ENCODE measurements at places on chromosomes 1 and 21.
A peak's percentile ranks its signal among the peaks of the same experiment; 100 is the strongest.

DNA sequence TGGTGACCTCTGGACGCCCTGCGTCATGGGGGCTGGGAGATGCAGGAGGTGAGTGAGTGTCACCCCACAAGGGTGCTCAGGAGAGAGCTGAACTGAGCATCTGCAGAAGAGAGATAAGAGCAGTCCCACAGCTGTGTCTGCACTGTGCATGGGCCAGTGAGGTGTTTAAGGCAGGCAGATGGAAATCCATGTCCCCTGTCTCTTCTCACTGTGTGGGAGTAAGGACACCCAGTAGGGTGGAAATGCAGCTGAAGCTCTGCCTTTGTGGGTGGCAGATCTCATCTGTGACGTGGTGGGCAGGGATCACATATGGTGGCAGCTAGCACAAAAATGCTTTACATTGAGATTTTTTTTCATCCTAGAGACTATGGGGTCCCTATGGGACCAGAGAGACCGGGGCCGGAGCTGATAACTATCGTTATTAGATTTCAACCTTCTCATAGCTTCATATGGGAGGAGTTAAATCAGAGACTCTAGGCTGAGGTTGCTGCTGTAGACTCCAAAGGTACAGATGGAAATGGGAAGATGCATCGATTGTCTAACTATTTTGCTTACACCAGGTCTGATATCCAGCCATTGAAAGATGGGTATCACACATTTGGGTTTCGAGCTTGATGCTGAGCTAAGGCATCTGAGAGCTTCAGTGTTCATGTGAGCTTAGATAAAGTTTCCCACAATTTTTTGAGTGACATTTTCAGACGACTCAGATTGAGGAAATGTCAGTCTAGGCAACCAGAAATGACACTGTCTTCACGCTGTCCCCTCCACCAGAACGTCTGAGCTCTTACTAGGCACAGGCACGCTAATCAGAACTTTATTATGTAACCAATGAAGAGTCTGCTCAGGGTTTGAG is 65.3 kb upstream of the PSEN2 start:
- DNase-seq: no peak

DNA sequence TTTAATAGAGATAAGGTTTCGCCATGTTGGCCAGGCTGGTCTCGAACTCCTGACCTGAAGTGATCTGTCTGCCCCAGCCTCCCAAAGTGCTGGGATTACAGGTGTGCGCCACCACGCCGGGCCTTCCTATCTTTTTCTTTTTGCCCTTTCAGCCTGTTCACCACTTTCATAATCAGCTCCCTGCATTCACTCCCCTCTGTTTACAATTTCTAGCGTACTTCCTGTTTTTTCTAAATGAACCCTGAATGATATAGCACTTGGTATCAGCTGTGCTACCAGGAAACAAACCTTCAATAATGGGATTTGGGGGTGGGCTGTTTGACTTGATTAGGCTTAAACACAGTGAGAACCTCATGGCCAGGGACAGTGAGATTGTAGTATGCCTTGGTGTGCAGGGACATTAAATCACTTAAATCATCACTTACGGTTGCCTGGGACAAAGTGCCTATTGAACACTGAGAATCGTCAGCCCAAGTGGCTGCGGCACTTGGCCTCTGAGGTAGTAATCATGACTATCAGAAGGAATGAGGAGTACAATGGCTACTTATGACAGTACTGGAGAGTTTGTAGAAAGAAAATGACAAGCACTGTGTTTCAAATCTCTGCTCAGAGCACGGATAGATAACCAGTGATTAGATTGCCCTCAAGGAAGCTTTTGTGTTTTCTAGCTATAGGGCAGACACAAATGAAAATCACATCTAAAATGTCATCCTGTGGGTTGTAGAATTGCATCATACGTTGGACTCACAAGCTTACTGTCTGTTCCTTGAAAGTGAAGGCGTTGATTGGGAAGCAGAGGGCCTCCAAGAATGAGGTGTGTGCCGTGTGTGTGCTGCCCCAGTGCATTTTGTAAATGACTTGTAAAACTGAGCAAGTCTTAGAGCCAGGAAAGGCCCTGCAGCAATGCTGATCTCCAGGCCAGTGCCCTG is 661.8 kb downstream of the MATN1 start:
- no peak for DNase-seq

GRCh38 chr1:145545055-145545454 is 62.7 kb upstream of the GPR89A start:
- DNase-seq: no peak

- peak; percentile 35 for DNase-seq
Measured at GRCh38 chr1:228938537-228938901, 203.2 kb downstream of the RHOU start.

DNA sequence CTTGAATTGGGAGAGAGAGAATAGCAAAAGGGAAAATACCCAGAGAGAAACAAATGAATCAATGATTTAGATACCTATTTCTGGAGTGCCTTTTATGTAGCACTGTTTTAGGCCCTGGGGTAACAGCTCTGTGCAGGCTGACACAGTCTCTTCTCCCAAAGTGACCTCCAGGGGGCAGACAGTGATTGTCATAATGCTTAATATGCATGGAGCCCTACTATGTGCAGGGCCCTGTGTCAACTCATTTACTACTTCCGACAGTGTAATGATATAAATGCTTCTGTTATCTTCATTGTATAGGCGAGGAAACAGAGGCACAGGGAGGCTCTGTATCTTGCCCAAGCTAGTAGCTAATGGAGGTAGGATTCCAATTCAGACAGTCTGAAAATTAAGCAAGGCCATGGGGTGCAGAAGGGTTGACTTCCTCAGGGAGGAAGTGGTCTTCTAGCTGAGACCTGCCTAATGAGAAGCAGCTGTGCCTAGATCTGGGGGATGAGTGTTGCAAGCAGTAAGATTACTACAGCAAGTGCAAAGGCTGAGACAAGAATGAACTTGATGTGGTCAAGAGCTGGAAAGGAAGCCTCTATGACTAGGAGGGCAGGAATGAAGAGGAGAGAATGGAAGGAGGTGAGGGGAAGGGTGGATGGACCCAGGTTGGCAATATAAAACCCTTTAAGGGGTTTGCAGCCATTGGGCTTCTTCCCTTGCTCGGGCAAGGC is 16.2 kb upstream of the SERINC2 start:
- DNase-seq: no peak

GRCh38 chr1:14668538-14668937 is 70.1 kb downstream of the KAZN start:
- no peak for DNase-seq

GRCh38 chr21:41707231-41707959 is 59.5 kb downstream of the RIPK4 start:
- DNase-seq: no peak

DNA sequence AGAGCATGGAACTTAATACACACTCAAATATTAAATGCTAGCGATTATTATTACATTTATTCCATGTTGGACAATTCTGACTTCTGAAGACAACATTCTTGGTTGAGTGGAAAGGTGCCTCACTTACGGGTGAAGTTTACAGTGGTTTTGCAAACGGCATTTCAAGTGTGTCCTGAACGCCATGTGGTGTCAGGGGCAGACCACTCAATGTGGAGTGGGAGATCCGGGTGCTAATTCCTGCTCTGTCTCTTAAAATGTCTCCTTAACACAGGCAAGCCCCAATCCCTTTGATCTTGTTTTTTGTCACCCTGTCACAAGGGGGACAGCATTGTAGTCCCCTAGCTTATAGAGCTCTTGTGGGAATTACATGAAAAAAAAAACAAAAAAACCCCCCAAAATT is 5.6 kb upstream of the TDRD10 start:
- DNase-seq: no peak

- no peak for DNase-seq
Measured at GRCh38 chr1:59101518-59101917, 195.4 kb upstream of the FGGY start.

DNA sequence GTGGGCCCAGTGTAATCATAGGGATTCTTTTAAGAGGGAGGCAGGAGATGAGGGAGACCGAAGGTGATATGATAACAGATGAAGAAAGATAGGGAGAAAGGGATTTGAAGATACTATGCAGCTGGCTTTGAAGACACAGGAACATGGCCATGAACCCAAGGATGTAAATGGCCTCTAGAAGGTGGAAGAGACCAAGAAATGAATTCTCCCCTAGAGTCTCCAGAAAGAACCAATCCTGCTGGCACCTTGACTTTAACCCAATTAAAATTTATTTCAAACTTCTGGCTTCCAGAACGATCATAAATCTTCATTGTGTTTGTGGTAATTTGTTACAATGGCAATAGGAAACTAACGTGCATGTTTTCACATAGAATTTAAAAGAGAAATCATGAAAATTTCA is 95.0 kb upstream of the GORAB start:
- no peak for DNase-seq

- no peak for DNase-seq
Measured at GRCh38 chr1:239861985-239862384, 229.7 kb upstream of the FMN2 start.

Measured in right renal pelvis (tissue), 4 donors.